ENCODE measurements at places on chromosomes 2 and 18.

- DNase-seq: no peak
Observed at GRCh38 chr2:126507425-126507911, 148.5 kb upstream of the GYPC start.

- DNase-seq: no peak
Observed at GRCh38 chr2:69645031-69645431, 1.5 kb upstream of the AAK1 start.

DNA sequence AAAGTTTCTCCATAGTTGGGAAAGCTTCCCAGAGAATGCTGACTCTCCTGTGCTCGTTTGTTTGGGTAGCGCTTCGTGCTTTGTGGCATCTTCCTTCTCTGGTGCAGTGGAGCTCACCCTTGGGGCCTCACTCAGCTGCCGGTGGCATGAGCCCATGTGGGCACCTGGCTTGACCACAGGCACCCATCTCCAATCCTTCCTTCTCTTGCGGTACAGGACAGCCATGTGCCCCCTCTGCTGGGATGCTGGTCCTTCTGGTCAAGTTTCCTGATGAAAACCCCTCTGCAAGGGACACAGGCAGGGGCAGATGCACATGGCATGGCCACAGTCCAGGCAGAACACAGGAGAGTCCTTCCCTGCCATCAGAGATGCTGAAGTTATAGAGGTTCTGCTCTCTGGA lies 555.9 kb upstream of the HS6ST1 start:
- DNase-seq: no peak

GRCh38 chr2:15041429-15041837 lies 408.9 kb downstream of the LRATD1 start:
- DNase-seq: no peak

DNA sequence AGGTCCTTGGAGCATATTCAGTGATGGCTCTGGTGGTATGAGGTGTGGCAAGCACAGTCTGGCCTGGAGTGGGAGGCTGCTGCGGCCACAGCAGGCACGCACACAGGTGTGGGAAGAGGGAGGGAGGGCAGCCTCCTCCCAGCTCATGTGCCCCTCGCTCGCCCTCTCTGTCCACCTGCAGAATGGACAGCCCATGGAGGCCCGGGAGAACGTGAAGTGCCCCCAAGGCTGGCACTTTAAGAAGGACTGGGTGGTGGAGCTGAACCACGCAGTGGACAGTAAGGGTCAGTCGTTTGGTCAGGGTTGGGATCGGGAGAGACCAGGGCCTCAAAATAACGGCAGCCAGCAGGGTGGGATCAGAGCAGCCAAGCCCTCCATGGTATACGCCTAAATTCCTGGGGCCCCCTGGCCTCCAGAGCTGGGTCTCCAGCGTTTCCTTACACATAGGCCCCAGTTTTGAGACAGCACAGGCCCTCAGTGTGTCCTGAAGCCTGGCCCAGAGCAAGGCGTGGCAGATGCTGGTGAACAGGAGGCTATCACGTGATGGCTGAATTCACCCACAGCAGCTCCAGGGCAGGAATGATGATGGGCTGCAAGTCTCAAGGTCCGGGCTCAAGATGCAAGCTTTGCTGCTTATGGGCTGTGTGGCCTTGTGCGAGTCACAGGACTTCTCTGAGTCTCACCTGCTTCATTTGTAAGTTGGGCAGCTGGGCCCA lies 47.9 kb downstream of the FER1L5 start:
- no peak for DNase-seq

- DNase-seq: no peak
Observed at GRCh38 chr18:27942706-27943105, 234.2 kb downstream of the CDH2 start.

Data from activated CD4-positive, alpha-beta T cell treated with anti-CD3 and anti-CD28 coated beads for 1 hour (primary cell).